Naive thymus-derived CD4-positive, alpha-beta T cell (primary cell): ENCODE measurements at places on chromosomes 16 and 17. TPM values are rescaled to one million over a fixed set of nuclear protein-coding genes. Genes with fewer than 3 reads are reported as not detected.

The TSPOAP1 gene
- total RNA-seq: 11.8 TPM

The LGALS9B gene
- total RNA-seq: not detected

The CDH11 gene
- not detected in 2 replicates for total RNA-seq

The MYO15A gene
- total RNA-seq: 1.2 TPM

The KCNJ12 gene
- not detected for total RNA-seq
